ENCODE measurements at places on chromosomes 2 and 18.

DNA sequence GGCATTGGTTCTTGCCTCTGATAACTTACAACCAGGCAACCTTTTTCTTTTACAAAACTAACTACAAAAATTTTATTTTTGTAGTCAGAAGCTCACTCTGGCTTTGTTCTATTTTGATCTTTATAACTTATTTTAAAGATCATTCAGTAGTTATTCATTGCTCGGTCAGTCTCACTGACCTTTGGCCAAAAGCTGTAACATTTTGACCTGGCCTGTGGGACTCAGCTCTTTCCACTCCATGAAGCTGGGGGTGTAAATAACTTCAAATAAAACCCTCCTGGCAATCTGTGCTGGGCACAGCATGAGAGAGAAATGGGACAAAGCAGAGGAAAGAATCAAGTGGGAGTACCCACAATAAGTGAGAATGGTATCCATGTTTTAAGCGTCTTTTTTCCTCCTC lies 380.7 kb downstream of the SETBP1 start:
- DNase-seq, result no peak

DNA sequence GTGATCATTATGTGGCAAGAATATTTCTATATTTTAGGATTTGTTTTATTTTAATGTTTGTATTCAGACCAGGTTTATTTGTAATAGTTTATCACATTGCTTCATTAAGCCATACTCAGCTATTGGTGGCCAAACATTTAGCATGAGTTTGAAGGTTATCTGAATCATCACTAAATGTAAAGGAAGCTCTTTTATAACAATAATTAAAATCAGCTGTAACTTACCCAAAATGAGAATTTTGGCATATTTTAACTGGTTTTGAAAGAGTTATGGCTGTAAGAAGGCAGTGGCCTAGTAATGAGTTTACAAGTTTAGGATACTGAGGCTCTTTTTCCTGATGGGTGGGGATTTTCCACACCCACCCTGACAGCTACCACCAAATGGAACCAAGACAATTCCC lies 177.8 kb downstream of the EN1 start:
- DNase-seq, result no peak

GRCh38 chr2:130316596-130316995 lies 26.1 kb upstream of the IMP4 start:
- DNase-seq, result no peak

GRCh38 chr2:1951586-1951985 lies 207.3 kb upstream of the PXDN start:
- DNase-seq, result no peak

- no peak for DNase-seq
These were observed 11.5 kb upstream of the CNOT11 start for GRCh38 chr2:101241158-101241557.

DNA sequence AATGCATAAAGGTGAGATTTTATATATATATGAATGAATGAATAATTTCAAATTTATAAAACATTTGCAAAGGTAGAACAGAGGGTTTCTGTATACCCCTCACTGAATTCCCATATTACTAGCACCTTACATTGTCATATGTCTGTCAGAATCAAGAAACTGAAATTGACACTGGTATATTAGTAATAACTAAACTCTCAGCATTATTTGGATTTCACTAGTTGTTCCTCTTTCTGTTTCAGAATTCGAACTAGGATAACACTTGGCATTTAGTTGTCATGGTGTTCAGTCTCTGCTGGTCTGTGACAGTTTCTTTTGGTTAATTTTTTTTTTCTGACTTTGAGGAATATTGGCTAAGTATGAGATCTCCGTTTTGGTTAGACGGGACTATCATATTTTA lies 275.9 kb downstream of the DCC start:
- no peak for DNase-seq

DNA sequence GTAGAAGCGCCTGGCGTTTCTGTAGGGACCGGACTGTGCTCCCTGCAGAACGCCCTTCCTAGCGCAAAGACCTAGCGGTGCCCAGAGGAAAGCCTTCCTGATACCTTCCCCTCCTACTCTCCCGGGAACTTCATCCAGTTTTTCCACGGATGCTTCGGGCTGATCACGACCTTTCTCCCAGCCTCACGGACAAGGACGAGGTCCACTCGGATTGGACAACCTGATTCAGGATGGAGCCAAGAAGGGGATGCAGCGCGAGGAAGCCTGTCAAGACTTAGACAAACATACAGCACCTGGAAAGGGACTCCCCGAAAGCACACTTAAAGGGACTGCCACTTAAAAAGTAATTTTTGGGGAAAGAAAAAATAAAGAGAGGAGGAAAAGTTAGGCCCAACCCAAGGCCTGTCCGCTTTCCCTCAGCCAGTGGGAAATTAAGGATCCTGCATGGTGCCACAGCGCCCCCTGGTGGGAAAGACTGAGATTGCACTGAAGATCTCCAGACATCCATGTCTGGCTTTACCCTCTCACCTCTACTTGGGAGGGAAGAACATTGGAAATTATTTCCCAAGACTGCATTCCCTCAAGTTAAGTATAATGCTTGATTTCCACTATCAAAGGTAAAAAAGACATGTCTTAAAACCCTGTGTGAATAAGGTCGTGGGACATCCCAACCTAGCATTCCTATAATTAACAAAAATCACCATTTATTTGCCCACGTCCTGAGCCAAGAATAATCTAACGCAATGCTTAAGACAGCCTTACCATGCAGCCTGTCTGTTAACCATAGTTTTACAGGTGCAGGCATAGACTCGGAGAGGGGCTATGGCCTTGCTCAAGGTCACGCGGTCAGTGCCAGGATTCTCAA lies 13.4 kb upstream of the COPS8 start:
- DNase-seq, result peak; percentile 59

GRCh38 chr2:241949736-241950412 lies 80.3 kb downstream of the RTP5 start:
- DNase-seq, result no peak

- no peak for DNase-seq
These were observed 126.2 kb upstream of the DTNA start for GRCh38 chr18:34583895-34584294.

DNA sequence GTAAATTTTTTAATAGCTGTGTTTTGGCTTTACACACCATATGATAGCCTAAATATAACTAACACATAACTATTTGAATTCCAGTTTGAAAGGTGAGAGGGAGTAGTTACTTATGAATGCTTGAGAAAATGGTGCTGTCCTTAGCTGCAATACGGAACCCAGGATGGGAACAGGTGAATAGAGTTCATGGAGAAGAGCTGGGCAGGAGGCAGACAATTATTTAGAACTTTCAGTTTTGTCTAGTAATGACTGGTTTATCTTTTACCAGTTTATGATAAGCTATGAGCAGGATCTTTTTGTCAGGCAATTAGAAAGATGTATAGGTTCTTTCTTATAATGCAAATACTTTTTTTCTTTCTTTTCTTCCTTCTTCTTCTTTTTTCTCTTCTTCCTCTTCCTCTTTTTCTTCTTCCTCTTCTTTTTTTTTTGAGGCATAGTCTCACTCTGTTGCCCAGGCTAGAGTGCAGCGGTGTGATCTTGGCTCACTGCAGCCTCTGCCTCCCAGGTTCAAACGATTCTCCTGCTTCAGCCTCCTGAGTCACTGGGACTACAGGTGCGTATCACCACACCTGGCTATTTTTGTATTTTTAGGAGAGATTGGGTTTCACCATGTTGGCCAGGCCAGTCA lies 25.9 kb downstream of the UBR3 start:
- no peak for DNase-seq

DNA sequence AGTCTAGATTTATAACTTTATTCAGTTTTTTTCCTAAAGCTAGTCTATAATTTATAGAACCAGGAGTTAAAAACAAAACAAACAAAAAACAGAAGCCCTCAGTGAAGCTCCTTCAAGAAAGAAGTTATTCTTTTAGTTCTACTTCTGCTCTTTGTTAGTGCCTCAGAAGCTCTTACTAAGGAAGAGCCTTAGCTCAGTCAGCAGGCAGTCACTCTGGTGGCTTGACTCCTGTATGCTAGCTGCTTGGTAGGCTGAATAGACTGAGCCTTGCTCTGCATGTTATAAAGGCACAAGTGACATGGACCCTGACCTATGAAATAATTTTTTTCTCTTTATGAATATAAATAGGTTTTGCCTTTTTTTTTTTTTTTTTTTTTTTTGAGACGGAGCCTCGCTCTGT lies 24.8 kb downstream of the NCOA1 start:
- DNase-seq, result no peak

- no peak for DNase-seq
These were observed 7.7 kb downstream of the SGO2 start for GRCh38 chr2:200533754-200534153.

- no peak for DNase-seq
These were observed 64.0 kb upstream of the TRIB2 start for GRCh38 chr2:12652723-12653122.

DNA sequence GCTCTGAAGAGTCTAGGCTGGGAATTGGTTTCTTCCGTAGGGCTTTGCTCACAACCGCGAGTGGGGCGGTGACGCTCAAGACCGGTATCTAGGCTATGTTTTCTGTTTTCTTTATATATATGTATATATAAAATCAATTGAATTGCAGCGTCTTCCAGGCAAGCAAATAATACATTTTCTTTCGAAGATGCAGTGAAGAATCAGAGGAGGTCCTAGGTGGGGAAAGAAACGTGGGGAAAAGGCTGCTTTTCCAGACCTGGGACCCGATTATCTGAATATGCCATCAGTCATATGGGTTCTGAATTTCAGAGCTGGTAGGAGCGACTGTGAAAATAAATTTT lies 714 bp upstream of the SCN9A start:
- no peak for DNase-seq

DNA sequence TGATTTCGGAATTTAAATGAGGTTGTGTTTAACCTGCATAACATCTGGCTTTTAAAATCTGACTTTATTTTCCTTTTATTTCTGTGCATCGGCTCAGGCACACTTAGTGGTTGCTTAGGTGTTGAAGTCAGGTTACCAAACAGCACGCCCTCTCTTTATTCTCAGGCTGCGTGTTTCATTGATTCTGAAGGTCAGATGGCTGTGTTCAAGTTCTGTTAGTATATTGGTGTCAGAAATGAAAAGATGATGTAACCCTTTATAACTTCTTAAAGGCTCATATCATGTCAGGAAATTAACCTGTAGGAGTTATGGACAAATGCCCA lies 246.5 kb downstream of the LDLRAD4 start:
- no peak for DNase-seq

GRCh38 chr2:208280933-208281332 lies 14.9 kb downstream of the PIKFYVE start:
- DNase-seq, result no peak

- no peak for DNase-seq
These were observed 409.8 kb downstream of the GPD2 start for GRCh38 chr2:156845806-156846558.

DNA sequence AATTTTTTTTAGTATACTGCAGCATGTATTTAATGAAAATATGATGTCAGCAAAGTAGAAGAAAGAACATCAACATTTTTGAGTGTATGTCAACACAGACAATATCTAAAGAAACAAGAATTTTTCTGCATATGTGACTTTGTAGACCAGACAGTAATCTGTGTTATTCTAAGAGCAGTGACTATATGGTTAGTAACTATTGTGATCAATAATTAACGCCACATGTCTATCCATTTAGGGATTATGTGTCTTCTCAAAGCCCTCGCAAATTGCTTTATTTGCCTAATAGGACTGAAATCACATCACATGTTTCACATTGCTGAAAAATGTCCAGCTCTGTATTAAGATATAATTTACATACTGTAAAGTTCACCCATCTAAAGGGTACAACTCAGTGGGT lies 107.8 kb downstream of the GFPT1 start:
- DNase-seq, result no peak

DNA sequence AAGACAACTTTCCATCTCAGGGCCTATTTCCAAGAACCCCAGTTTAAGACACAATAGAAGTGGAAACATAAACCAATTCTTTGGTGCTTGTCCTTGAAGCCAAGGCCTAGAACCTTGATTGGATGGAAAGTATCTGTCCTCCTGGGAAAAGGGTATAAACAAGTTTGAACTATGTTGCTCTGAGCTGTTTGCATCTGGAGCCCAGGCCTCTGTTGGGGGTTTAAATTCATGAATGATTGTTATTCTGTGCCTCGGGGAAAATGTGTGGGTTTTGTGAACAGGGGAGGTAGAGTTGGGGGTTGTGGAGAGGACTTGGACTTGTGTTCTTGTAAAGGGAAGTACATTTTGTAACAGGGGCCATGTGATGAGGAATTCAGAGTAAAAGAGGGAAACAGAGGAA lies 406.1 kb downstream of the SLC4A3 start:
- no peak for DNase-seq

GRCh38 chr2:187581125-187581896 lies 27.1 kb upstream of the TFPI start:
- DNase-seq, result peak; percentile 63

DNA sequence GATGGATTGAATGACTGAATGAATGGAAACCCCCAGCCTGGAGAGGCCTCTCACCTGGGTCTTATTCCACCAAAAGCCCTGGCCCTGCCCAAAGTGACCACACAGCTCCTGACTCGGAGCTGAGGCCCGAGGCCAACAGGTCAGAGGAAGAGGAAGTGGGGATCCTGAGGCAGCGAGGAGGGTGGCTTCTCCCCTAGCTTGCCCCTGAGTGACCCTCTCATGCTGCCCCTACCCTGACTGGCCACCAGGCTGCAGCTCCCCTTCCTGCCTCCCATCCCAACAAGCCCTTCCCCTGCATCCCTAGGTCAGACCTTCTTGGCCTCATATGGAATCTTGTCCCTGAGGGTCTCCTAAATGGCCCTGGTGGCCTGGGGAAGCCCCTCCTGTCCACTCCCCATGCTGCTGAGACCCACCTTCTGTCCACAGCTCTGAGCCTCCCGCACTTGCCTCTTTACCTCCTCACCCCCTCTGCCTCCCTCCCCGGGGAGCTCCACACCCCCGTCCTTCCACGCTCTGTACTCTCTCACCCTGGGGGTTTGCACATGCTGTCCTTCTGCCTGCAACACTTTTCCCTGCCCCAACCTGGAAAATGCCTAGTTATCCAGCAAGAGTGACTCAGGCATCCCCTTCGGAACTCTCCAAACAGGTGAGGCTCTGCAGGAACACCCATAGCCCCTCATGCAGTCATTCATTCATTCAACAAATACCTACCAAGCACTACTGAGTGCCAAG lies 134.8 kb upstream of the HDAC4 start:
- DNase-seq, result no peak

GRCh38 chr2:81767187-81767912 lies 1462.8 kb upstream of the LRRTM1 start:
- DNase-seq, result no peak

DNA sequence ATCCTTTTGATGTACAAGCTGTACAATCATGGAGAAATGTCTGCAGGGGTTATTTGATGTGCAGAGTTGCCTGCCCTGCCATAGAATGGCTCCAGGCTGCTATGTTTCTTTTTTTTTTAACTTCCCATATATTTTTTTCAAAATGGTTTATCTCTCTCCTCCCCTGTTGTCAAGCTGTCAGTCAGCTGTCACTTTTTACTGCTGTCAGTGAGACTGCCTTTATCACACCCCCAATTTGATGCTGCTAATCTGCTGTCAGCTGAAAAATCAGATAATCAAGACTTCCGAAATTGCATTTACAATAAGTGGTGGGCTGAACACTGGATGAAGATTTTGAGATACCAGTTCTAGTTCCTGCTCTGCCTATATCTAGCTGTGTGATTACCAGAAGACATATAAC lies 382.6 kb downstream of the ZEB2 start:
- DNase-seq, result no peak

GRCh38 chr2:130381145-130381544 lies 25.3 kb downstream of the PTPN18 start:
- DNase-seq, result no peak

- DNase-seq, result peak; percentile 72
These were observed 311.5 kb downstream of the SOCS6 start for GRCh38 chr18:70600225-70600925.
